ENCODE measurements at places on chromosomes 1 and 21. TPM values are rescaled to one million over a fixed set of nuclear protein-coding genes. Genes with fewer than 3 reads are reported as not detected.

MTMR11 gene
- total RNA-seq, result 20.6 TPM

DNA sequence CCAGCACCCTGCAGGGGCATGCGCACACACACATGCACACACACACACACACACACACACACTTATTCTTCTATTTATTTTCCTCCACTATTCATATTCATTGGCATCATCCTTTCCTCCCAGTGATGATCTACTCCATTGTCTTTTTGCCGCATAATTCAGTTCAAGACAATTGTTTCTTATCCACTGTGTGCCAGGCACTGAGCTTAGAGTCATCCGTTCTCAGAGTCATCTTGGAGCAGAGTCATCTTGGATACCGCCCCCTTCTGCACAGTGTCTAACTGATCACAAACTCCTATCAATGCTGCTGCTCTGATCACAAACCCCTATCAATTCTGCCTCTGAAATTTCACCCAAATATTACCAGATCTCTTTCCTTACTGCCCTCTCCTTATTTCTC is 102.8 kb upstream of the PROX1 start:
- no peak for ATAC-seq

DNA sequence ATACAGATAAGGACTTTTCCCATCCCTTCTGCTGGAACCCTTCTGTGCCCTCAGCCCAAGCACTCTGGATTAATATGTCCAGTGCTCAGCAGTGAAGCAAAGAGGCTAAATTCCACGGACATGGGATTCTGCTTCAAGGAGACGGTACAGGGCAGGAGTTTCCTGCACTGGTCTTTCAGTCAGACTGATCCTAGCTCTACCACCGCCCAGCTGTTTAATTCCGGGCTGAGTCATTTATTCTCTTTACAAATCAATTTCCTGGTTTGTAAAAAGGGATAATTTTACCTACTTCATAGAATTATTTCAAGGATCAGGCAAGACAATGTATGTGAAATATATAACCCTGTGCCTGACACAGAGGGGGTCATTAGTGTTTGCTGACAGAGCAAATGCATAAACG is 41.6 kb upstream of the NRDC start:
- ATAC-seq, result no peak

DNA sequence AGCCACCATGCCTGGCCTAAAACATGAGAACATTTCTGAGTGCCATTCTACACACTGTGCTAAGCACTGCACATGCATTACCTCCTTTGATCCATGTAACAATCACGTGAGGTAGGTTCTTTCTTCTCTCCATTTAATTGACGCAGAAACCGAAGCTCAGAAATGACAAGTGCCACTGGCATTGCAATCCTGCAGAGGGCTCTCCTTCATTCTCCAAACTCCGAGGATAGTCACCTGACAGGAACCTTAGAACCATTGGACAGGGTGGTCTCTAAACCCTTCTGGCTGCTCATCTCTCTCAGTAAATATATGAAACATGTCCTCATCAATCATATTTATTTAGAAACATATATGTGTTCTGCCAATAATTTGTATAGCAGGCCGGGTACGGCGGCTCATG is 167.1 kb upstream of the JUN start:
- no peak for ATAC-seq

DNA sequence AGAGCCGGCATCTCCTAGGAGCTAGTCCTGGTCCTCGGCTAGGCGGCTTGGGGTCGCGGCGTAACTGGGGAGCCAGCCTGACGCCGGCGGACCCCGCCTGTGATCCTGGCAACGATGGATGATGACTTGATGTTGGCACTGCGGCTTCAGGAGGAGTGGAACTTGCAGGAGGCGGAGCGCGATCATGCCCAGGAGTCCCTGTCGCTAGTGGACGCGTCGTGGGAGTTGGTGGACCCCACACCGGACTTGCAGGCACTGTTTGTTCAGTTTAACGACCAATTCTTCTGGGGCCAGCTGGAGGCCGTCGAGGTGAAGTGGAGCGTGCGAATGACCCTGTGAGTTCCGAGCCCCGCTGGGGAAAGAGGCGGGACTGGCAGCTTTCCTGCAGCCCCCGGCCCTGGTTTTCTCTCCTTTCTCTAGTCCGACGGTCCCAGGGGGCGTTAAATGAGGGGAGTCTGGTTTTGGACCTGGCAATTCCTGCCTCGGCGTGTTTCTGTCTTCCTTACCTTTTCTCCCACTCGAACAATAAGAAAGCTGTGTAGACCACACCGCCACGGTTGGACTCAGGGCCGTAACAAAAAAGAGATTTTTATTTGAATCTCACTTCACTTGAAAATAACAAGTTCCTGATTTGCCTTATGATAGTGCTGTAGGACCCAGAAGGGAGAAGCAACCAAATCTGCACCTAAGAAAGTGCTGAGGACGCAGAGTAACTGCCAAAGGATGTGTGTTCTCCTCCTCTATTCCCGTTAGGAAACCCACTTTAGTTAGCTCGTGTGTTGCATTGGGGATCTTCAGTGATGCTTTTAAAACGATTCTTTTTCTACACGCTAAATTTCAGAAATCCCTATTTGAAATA is at the start of gene SPRTN:
Gene SPRTN (plus strand): TSS at position 24 of the 859 bp plus-strand sequence. CDS start 91 bp downstream, at position 115.
- peak; percentile 83 for ATAC-seq

IL20 gene
- total RNA-seq, result not detected

DNA sequence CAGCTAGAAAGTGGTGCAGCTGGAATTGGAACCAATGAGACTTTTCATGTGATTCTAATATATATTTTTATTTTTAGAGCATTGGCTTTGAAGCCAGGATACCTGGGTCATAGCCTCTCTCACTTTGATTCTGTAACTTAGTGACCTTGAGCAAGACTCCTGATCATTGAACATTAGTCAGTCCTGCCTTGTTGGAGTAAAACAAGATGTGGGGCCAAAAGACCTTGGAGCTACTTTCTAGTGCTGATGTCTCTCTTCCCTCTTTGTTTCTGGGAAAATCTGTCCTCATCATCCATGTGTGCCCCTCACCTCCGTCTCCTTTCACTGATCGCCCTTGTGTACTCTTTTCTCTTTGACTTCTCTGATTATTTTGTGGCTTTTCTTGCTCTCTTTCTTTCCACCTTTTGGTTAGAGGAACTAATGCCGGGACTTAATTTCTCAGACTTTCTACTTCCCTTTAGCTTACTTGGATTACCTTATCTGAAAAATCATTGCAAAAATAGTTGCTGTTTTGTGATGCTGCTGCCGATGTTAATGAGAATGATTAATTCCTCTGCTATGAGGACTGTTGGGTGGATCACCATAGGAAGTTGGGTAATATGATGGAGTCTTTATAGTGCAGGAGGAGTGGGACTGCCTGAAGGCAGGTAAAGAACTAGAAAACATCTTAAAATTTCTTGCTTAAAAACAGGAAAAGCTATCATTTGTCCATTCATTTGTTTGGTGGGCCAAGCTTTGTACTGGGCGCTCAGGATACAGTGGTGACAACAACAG is 72.0 kb downstream of the NOS1AP start:
- no peak for ATAC-seq

- no peak for ATAC-seq
These were observed 195.5 kb upstream of the NCAM2 start for GRCh38 chr21:20802631-20803260.

RGS18 gene
- 3.6 TPM for total RNA-seq

- ATAC-seq, result no peak
These were observed 34.2 kb upstream of the COX20 start for GRCh38 chr1:244801246-244801645.

AMY2A gene
- total RNA-seq, result not detected

IFNLR1 gene
- 1.2 TPM for total RNA-seq

- ATAC-seq, result no peak
These were observed 6.1 kb downstream of the NUP210L start for GRCh38 chr1:154148807-154149206.

- ATAC-seq, result no peak
These were observed 46.2 kb downstream of the NAV1 start for GRCh38 chr1:201585093-201585483.

- ATAC-seq, result no peak
These were observed 187.8 kb downstream of the TOMM20 start for GRCh38 chr1:234940841-234941240.

- no peak for ATAC-seq
These were observed 5.8 kb upstream of the PTPN7 start for GRCh38 chr1:202165942-202166843.

GRCh38 chr1:91885213-91885715 is 687 bp downstream of the TGFBR3 start:
- peak; percentile 22 for ATAC-seq

DNA sequence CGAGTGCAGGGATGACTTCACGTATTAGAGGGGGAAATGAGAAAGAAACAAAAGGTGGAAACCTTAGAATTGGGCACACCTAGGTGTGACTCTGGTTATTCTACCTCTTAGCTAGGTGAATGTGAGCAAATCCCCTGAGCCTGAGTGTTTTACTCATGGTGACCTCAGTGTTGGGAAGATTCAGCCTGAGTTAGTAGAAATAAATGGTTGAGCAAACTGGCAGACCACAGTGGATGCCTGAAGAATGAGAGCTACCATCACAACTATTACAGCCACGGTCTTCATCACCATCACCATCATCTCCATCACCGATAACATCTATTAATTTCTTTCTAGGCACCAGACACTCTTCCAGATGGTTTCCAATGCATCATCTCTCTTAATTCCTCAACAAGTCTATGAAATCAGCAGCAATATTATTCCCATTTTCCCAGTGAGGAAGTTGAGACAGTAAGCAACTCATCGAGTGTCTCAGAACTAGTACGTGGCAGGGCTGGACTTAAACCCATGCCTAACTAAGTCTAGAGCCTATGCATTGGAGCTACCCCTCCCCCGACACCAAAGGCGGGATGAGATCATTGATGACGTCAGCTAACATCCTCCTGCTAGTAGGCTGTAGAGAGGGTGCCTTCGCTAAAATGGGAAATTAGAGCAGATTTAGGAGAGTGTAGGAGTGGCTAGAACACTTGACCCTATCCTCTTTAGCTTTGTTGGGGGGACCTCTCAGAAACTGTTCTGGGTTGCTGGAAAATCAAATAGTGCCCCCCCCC is 7.9 kb upstream of the KAZN start:
- ATAC-seq, result no peak

- ATAC-seq, result no peak
These were observed 464 bp downstream of the COL11A1 start for GRCh38 chr1:103107741-103108375.

GRCh38 chr1:111449703-111450017 is 396 bp downstream of the ATP5PB start:
- ATAC-seq, result no peak

ADGRL2 gene
- 68.9 TPM for total RNA-seq

DNA sequence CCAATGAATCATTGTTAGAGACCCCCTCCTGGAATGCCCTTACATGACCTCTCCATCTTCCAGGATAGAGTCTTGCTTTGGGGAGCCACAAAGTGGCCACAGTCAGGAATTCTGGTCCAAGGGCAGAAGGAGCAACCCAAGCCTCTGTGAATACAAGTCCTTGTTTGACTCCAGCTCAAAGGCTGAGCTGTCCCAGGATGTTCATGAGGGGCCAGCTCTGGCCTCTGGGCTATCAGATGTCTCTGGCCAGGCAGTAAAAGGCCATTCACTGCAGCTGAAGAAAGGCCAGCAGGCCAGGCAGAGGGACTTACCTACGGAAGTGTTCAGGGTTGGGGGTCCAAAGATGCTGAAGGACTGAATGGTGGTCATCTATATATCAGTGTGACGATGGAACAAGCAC is 98.3 kb upstream of the IPO9 start:
- no peak for ATAC-seq

DNA sequence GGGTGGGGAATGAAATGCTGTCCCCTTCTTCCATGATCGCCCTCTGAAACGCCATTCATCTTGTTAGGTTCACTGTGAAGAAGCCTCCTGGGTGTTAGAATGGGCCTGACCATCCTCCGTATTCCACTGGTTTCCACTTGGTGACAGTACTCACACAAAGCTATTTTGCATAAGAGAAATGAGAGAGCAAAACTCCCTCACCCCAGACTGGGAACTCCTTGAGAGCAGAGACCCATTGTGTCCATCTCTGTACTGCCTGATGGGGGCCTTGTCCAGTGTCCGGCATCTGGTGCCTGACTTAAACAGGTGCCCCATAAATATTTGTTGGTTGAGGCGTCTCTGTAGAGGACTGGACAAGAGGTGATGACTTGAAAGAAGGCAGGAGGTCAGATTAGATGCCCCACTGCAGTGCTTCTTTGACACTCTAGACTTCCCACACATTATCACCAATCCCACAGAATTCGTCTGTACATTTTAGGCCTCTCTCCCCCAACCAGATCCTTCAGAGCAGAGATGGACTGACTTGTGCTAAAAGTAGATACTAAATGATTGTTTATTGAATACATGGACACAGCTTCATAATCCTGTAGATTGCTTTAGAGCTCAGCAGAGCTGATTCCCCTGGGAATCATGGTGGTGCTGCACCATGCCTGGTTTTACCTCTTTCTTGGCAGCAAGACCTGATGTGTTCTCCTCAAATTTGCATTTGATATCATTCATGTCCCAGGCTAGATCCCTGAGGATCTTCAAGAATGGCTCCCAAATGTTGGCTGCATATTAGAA is 22.4 kb upstream of the KCNA2 start:
- ATAC-seq, result no peak

GRCh38 chr1:28249013-28249865 is 10.1 kb upstream of the SESN2 start:
- ATAC-seq, result peak; percentile 35

SAMD11 gene
- total RNA-seq, result 14.5 TPM

- no peak for ATAC-seq
These were observed 1.5 kb upstream of the CD160 start for GRCh38 chr1:145717833-145718232.

- no peak for ATAC-seq
These were observed 5.3 kb downstream of the DFFA start for GRCh38 chr1:10467078-10467477.

GRCh38 chr21:9772348-9772672 is 749.1 kb upstream of the TPTE start:
- no peak for ATAC-seq

KIF26B gene
- 1.9 TPM for total RNA-seq

DNA sequence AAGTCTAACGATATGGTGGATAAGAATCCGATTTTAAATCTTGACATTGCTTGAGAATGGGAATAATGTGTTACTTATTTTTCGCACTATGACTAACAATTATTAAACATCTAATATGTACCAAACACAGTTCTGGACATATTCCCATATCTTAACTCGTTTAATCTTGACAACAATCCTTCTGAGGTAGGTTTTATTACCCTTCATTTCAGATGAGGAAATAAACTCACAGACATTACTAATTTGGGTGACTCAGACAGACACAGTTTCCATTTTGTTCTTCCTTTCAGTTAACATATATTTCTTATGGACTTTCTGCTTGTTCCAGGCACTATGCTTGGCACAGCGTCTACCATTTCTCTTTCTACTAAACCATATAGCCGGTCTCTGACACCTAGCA is 244.8 kb downstream of the SMYD3 start:
- no peak for ATAC-seq
